Left ventricle myocardium inferior (tissue), 1 donor: ENCODE measurements at places on chromosomes 1 and 21. TPM values are rescaled to one million over a fixed set of nuclear protein-coding genes. Genes with fewer than 3 reads are reported as not detected.

- no peaks in the 10 kb centered on the region for H3K27me3 ChIP-seq
- no peak overlapping the region for H3K4me3 ChIP-seq
- H3K36me3 ChIP-seq, result peaks cover 5% of the 10 kb centered on the region
- DNase-seq, result no peak
Observed at GRCh38 chr1:74399249-74399648, 113.2 kb downstream of the LRRC53 start.

GRCh38 chr1:86641318-86641717 lies 63.1 kb upstream of the SH3GLB1 start:
- H3K27ac ChIP-seq, result no peak overlapping the region
- H3K4me3 ChIP-seq, result no peak overlapping the region
- DNase-seq, result no peak
- H3K36me3 ChIP-seq, result no peaks in the 10 kb centered on the region
- H3K4me1 ChIP-seq, result no peaks in the 10 kb centered on the region
- H3K27me3 ChIP-seq, result no peaks in the 10 kb centered on the region

Gene PROK1
- total RNA-seq, result not detected

Gene EPHA10
- 0.14 TPM for total RNA-seq
